Astrocyte (in vitro differentiated cells and primary cell): ENCODE measurements at places on chromosomes 12 and 14. TPM values are rescaled to one million over a fixed set of nuclear protein-coding genes. Genes with fewer than 3 reads are reported as not detected.

Gene ZBTB42
- 6.6 and 6.9 TPM in 2 replicates for total RNA-seq

Gene B4GALNT3
- total RNA-seq, result 3.6 and 4.6 TPM in 2 replicates

Gene TBPL2
- not detected in 2 replicates for total RNA-seq

Gene ARPC3
- 315 and 316 TPM in 2 replicates for total RNA-seq

Gene TC2N
- total RNA-seq, result 1.2 and 1.6 TPM in 2 replicates

Gene USP44
- 4.3 and 5.4 TPM in 2 replicates for total RNA-seq

Gene SDR9C7
- 0.17 TPM in 1 of 2 replicates, not detected in the other for total RNA-seq

Gene ADAMTS20
- 0.48 and 0.66 TPM in 2 replicates for total RNA-seq

Gene PROX2
- not detected in 2 replicates for total RNA-seq

Gene MAP4K5
- 79.5 and 93.1 TPM in 2 replicates for total RNA-seq

Gene AICDA
- total RNA-seq, result not detected in 2 replicates

Gene CRACR2A
- total RNA-seq, result 0.96 and 1.5 TPM in 2 replicates

Gene KLRK1
- 0.73 and 1.1 TPM in 2 replicates for total RNA-seq

Gene CLEC6A
- not detected in 2 replicates for total RNA-seq

Gene ACOT6
- total RNA-seq, result not detected in 2 replicates

Gene KRT82
- total RNA-seq, result not detected in 2 replicates

Gene FANCM
- total RNA-seq, result 4.2 and 5.4 TPM in 2 replicates

Gene OR11H7
- total RNA-seq, result not detected in 2 replicates

Gene ABCC9
- 0.36 and 0.41 TPM in 2 replicates for total RNA-seq

Gene HNRNPC
- total RNA-seq, result 525 and 536 TPM in 2 replicates

Gene CAPZA3
- total RNA-seq, result not detected in 2 replicates

Gene DYNC1H1
- total RNA-seq, result 561 and 591 TPM in 2 replicates

Gene ARMH4
- 19.3 and 22.7 TPM in 2 replicates for total RNA-seq

Gene PTPRB
- total RNA-seq, result 2.2 and 2.5 TPM in 2 replicates

Gene LRTM2
- not detected in 2 replicates for total RNA-seq

Gene AJUBA
- total RNA-seq, result 117 and 146 TPM in 2 replicates

Gene OR4K5
- total RNA-seq, result not detected in 2 replicates

Gene PABPN1
- 147 and 162 TPM in 2 replicates for total RNA-seq

Gene SLC6A12
- 2.6 and 3.0 TPM in 2 replicates for total RNA-seq

Gene IAPP
- total RNA-seq, result not detected in 2 replicates

Gene HPD
- not detected in 2 replicates for total RNA-seq

Gene DHH
- 0.05 and 0.16 TPM in 2 replicates for total RNA-seq

Gene PYGL
- total RNA-seq, result 97.6 and 104 TPM in 2 replicates

Gene ERP27
- total RNA-seq, result 0.29 and 1.0 TPM in 2 replicates

Gene CHMP4A
- 26.7 and 32.2 TPM in 2 replicates for total RNA-seq

Gene KLRF1
- total RNA-seq, result not detected in 2 replicates

Gene GSG1
- 0.23 TPM in 1 of 2 replicates, not detected in the other for total RNA-seq

Gene RAB15
- 32.1 and 36.3 TPM in 2 replicates for total RNA-seq

Gene CD163
- total RNA-seq, result not detected in 2 replicates

Gene SIX6
- not detected in 2 replicates for total RNA-seq

Gene KSR2
- 0.19 and 0.98 TPM in 2 replicates for total RNA-seq

Gene CLEC4C
- not detected in 2 replicates for total RNA-seq

Gene FGF23
- not detected in 2 replicates for total RNA-seq

Gene FGF6
- not detected in 2 replicates for total RNA-seq

Gene TCL1B
- not detected in 2 replicates for total RNA-seq

Gene SIX1
- total RNA-seq, result 0.07 and 0.20 TPM in 2 replicates

Gene CLEC12A
- total RNA-seq, result not detected in 2 replicates

Gene RDH11
- 92.3 and 96.2 TPM in 2 replicates for total RNA-seq

Gene GPRC5D
- total RNA-seq, result not detected in 2 replicates

Gene MYF6
- not detected in 2 replicates for total RNA-seq

Gene CCDC184
- 3.3 and 3.5 TPM in 2 replicates for total RNA-seq

Gene GPX2
- not detected in 2 replicates for total RNA-seq

Gene POLE2
- 2.0 and 3.0 TPM in 2 replicates for total RNA-seq

Gene RESF1
- total RNA-seq, result 19.9 and 22.2 TPM in 2 replicates
